ENCODE measurements at places on chromosomes 11 and 22. TPM values are rescaled to one million over a fixed set of nuclear protein-coding genes. Genes with fewer than 3 reads are reported as not detected.

DNA sequence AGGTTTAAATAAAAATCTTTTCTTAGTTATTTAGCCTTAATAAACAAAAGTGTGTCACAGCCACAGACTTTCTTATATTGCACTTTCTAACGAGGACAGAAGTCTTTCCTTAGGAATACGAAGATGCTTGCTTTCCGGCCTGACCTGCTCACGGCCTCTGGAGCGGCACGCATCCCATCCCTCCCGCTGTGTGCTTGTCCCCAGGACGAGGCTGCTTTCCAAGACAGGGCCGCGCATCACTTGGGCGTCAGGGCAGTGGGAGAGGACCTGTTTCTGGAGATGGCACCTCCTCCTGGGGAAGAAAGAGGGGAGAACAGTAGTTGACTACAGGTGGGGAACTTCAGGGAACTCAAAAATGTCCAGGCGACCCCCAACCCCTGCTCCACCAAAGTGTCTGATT lies 26.4 kb downstream of the GRIK4 start:
- no peak overlapping the region for H3K27ac ChIP-seq
- H3K36me3 ChIP-seq = no peaks in the 10 kb centered on the region
- no peaks in the 10 kb centered on the region for H3K4me1 ChIP-seq
- no peaks in the 10 kb centered on the region for H3K27me3 ChIP-seq
- no peak overlapping the region for H3K4me3 ChIP-seq

ANKK1 gene
- total RNA-seq = not detected

DNA sequence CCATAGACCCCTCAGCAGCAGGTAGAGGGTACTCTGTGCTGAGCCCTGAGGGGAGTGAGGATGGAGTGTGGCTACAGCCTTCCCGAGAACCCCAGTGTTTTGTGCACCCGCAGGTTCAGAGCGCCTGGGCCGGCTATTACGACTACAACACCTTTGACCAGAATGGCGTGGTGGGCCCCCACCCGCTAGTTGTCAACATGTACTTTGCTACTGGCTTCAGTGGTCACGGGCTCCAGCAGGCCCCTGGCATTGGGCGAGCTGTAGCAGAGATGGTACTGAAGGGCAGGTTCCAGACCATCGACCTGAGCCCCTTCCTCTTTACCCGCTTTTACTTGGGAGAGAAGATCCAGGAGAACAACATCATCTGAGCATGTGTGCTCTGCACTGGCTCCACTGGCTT lies 5.6 kb upstream of the TIRAP start:
- H3K4me3 ChIP-seq = no peak overlapping the region
- peaks cover 50% of the 10 kb centered on the region for H3K36me3 ChIP-seq
- H3K27ac ChIP-seq = no peak overlapping the region
- H3K4me1 ChIP-seq = peaks cover 5% of the 10 kb centered on the region
- DNase-seq = no peak
- H3K27me3 ChIP-seq = no peaks in the 10 kb centered on the region

- no peaks in the 10 kb centered on the region for H3K27me3 ChIP-seq
- H3K27ac ChIP-seq = no peak overlapping the region
- no peak overlapping the region for H3K4me3 ChIP-seq
- H3K4me1 ChIP-seq = peaks cover 38% of the 10 kb centered on the region
- no peaks in the 10 kb centered on the region for H3K36me3 ChIP-seq
Measured at GRCh38 chr11:19867064-19867463, 154.4 kb downstream of the NAV2 start.

DNA sequence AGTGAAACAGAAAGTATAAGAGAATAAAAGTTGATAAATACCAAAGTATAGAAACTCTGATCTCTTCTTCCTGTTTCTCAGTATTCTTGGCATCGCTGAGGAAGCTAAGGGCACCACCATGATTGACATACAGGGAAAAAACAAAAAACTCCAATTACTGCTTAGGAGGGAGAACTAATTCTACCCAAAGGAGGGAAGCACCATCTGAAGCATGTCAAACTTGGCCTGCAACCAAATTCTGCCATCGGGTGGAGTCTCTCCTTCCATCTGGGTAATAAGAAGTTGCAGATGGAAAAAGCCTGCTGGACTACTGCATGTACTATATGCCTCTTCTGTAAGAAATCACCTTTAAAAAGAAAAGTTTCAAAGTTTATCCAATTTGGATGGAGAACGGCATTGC lies 30.5 kb upstream of the PPP2R1B start:
- no peak overlapping the region for H3K4me3 ChIP-seq
- H3K27ac ChIP-seq = peak overlapping the region; percentile 24
- no peak for DNase-seq
- no peaks in the 10 kb centered on the region for H3K4me1 ChIP-seq
- no peaks in the 10 kb centered on the region for H3K27me3 ChIP-seq
- no peaks in the 10 kb centered on the region for H3K36me3 ChIP-seq

- H3K27me3 ChIP-seq = no peaks in the 10 kb centered on the region
- H3K27ac ChIP-seq = no peak overlapping the region
- no peaks in the 10 kb centered on the region for H3K36me3 ChIP-seq
- peaks cover 4% of the 10 kb centered on the region for H3K4me1 ChIP-seq
- no peak for DNase-seq
Measured at GRCh38 chr22:46450931-46451561, 86.4 kb downstream of the CELSR1 start.

DNA sequence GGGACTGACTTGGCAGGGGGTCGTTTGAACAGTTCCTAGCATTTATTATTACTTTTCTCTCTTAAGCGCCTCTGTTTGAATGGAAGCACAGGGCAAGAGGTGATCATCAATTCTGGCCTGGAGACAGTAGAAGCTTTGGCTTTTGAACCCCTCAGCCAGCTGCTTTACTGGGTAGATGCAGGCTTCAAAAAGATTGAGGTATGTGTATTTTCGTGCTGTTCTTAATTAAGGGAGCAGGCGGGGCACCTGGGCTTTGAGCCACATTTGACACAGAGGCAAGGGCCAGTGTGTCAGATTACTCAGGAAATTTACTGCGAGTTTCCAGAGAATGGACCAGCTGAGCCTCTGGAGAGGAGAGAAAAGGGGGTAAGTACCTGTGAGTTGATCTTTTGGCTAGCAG lies 102.4 kb upstream of the SORL1-AS1 start:
- no peak for DNase-seq
- no peak overlapping the region for H3K4me3 ChIP-seq
- H3K4me1 ChIP-seq = no peaks in the 10 kb centered on the region
- no peaks in the 10 kb centered on the region for H3K36me3 ChIP-seq

All from heart right ventricle (tissue), 16 donors.